ENCODE measurements at places on chromosomes 4 and X. TPM values are rescaled to one million over a fixed set of nuclear protein-coding genes. Genes with fewer than 3 reads are reported as not detected.
A peak's percentile ranks its signal among the peaks of the same experiment; 100 is the strongest.

DNA sequence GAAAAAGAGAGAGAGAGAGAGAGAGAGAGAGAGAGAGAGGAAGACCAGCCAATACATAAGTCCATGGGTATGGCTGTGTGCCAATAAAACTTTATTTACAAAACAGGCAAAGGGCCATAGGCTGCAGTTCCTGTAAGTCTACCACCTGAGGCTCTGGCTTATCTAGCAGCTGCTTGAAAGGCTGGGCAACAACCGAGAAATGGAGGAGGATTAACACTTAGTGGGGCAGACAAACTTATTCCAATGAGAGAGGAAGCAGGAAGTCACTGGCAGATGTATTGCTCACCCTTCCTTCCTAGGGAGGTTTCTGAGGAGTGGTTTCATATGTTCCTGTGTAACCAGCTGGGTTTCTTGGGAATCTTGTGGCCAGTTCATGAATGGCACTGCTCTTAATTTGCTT, 4.7 kb upstream of the GPR143 start:
- H3K36me3 ChIP-seq: peaks cover 2% of the 10 kb centered on the region
- H3K4me1 ChIP-seq: peaks cover 5% of the 10 kb centered on the region
- no peak for DNase-seq
- H3K4me3 ChIP-seq: no peak overlapping the region
- no peak overlapping the region for H3K27ac ChIP-seq

- H3K4me3 ChIP-seq: peak overlapping the region; percentile 82
- DNase-seq: no peak
- H3K36me3 ChIP-seq: no peaks in the 10 kb centered on the region
Measured at GRCh38 chr4:183397741-183398297, 46.6 kb upstream of the CDKN2AIP start.

DNA sequence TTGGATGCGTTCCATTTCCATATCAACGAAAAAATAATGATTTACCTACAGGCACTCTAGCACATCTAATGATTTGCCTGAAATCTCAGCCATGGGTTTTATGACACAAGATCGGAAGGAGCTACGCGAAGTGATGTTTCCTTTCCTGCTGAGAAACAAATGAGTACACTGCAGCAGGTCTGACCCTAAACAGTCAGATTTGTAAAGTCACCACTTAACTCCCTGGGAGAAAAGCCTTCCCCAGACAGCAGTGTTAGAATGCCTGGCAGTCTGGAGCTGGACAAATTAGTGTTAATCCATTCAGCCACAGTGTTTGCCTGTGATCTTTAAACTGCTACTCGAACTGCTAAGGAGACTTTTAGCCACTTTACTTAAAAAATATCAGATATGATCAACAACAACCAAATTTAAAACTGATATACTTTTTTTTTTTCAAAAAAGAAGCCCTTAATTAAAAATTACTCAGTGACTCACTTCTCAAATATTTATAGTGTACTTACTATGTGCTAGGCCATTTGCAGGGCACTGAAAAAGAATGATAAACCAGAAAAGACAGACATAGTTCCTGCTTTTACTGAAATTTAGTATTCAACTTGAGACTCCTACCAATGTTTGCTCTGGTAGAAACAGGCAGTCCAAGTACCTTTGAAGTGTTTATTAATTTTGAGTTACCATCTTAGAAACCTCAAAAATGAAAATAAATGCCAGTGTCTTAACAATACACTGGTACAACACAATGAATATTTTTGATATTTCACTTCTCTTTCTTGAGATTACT, 104.5 kb downstream of the SHISA3 start:
- H3K36me3 ChIP-seq: no peaks in the 10 kb centered on the region
- H3K27me3 ChIP-seq: no peaks in the 10 kb centered on the region
- peaks cover 2% of the 10 kb centered on the region for H3K4me1 ChIP-seq
- H3K27ac ChIP-seq: no peak overlapping the region
- no peak for DNase-seq

DNA sequence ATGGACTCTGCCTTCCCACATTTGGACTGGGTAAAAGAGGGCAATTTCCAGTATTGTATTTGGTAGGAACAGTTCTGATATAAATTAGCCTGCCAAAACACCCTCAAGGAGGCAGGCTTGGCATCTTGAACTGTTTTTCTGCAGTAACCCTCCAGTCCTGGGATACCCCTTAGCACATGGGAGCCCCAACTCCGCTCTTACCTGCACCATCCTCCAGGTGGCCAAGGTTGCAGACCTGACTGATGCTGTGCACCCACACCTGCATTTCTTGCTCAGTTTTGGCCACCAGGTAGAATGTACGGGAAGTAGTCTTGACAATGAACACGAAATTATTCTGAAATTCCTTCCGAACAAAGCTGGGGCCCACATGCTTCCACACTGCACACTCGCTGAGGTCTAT, 35.1 kb downstream of the GAB3 start:
- no peak for DNase-seq
- H3K36me3 ChIP-seq: no peaks in the 10 kb centered on the region
- peaks cover 8% of the 10 kb centered on the region for H3K27me3 ChIP-seq
- no peak overlapping the region for H3K27ac ChIP-seq
- peaks cover 2% of the 10 kb centered on the region for H3K4me1 ChIP-seq
- no peak overlapping the region for H3K4me3 ChIP-seq

DNA sequence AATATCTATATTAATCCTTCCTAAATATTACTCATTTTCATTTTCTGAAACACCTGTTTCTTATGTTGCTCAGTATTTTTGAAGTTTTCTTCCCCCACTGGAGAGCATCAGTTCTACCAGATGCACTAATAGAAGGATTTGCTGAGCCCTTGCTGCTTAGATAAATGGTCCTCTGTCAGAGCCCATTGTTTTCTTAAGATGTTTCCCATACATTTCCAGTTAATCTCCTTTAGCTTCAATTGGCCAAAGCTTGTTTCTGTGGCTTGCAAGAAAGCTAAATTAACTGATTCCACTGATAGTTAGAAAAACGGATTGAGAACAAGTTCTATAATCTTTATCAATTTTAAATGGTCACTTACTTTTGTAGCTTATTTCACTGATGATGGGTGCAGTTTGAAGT, 1425.5 kb downstream of the PCDH18 start:
- H3K27ac ChIP-seq: no peak overlapping the region
- no peak for DNase-seq
- H3K27me3 ChIP-seq: no peaks in the 10 kb centered on the region
- H3K4me1 ChIP-seq: peaks cover 3% of the 10 kb centered on the region
- H3K4me3 ChIP-seq: no peak overlapping the region
- H3K36me3 ChIP-seq: no peaks in the 10 kb centered on the region

Gene COL25A1
- 55.8 TPM for total RNA-seq

DNA sequence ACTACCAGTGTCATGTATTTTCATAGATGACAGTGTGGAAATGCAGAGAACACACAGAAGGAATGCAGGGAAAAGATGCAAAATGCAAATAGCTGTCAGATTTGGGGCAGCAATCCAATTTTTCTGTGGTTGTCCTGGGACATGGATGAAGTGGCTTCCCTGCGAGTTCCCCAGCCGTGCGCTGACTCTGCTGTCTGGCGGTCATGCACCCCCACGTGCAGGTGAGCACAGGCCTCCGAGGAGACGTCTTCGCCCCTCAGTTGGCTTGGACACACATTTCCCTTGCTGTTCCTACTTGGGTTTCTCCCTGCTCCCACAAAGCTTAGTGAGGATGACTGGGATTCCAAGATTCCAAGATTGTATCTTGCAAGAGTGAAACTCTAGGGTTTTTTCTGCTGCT, 24.4 kb downstream of the BLOC1S4 start:
- H3K36me3 ChIP-seq: no peaks in the 10 kb centered on the region
- H3K27me3 ChIP-seq: no peaks in the 10 kb centered on the region
- no peak for DNase-seq
- H3K27ac ChIP-seq: no peak overlapping the region
- no peaks in the 10 kb centered on the region for H3K4me1 ChIP-seq

Measured in mesothelial cell of epicardium (in vitro differentiated cells).